ENCODE measurements at places on chromosomes 12 and 14.

GRCh38 chr14:43591776-43592175 is 915.3 kb downstream of the FSCB start:
- DNase-seq = no peak

- no peak for DNase-seq
These were observed 6.6 kb downstream of the E2F7 start for GRCh38 chr12:77058740-77059139.

DNA sequence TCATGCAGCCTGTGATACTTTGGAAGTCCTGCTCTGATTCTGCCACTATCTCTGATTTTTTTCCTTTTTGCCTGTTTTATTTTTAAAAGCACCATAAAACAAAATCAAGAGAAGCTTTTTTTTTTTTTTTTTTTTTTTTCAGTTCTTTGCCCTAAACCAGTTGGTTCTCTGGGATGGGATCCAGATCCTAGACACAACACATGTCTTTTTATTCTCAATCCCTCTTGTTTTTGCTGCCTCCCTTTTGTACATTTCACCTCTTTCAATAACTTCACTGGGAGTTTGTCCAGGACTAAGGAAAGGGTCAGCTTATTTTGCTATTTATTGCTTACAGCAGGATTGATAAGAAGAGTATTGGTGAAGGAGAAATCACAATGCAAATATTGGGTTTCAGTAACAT is 139.4 kb downstream of the GRIP1 start:
- DNase-seq = no peak

- DNase-seq = no peak
These were observed 15.8 kb upstream of the OAS2 start for GRCh38 chr12:112962561-112962960.

DNA sequence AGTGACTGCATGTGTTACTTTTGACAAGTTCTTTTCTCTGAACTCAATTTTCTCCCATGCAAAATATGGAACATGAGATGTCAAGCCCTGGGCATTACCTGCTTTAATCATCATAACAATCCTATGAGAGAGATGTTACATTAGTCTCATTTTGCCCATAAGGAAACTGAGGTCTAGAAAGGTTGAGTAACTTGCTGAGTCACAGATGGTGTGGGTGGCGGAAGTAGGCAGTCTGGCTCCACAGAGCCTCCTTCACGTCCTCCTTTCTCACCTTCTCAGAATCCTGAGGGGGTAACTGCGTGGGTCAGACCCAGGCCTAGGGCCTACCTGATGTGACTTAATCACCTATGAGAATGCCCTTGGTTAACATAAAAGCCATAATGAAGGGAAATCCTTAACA is 50.7 kb downstream of the TMTC1 start:
- DNase-seq = no peak

GRCh38 chr12:89840162-89840922 is 131.7 kb upstream of the ATP2B1 start:
- peak; percentile 6 for DNase-seq

DNA sequence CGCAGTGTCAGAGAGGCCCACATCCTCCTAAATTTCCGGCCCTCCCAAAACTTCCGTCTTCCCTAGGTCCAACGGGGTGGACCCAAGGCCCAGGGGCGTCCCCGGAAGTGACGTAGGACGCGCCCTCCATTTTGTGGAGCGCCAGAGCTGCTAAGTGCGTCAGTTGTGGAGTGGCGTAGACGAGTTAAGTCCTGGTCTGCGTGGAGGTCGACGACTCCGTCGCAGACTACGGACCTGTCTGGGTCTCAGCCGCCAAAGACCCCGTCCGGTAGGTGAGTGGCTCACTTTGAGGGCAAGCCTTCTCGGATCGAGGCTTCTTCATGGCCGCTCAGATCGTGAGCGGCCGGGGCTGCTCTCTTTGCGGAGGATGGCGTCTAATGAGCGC is at the start of gene SRSF5:
Gene SRSF5 (plus strand): TSS at position 159 of the 385 bp plus-strand sequence. CDS start 1,015 bp downstream, outside the sequence.
- DNase-seq = peak; percentile 97

DNA sequence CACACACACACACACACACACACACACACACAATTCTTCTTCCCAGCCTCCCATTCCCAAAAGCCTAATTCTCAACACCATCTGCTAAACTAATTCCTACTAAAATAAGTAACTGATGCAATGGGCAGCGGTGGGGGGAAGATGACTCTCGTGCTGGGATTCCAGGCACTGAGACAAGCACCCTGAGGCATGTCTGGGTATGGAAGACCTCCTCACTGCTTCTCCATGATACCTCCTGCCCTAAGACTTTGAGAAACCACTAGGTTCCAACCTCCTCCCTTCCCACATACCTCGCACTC is 789 bp upstream of the VWF start:
- no peak for DNase-seq

DNA sequence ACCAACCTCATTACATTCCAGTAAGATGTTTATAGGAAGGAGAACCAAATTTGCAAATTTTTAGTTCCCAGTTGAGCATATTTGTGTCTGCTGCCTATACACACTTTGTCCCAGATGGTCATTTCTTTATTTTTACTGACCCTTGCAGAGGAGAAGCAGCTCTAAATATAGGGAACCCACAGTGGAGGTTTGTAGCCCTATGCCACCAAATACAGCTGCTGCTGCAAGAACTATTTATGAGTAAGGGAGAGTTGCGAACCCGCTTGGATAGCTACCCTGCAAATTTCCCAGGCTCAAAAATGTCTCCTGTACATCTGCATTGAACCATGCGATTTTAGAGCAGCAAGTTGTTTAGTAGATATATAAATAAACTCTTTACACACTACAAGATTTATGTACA is 48.2 kb downstream of the NAV3 start:
- no peak for DNase-seq

GRCh38 chr12:121953695-121954094 is 35.3 kb downstream of the CFAP251 start:
- no peak for DNase-seq

DNA sequence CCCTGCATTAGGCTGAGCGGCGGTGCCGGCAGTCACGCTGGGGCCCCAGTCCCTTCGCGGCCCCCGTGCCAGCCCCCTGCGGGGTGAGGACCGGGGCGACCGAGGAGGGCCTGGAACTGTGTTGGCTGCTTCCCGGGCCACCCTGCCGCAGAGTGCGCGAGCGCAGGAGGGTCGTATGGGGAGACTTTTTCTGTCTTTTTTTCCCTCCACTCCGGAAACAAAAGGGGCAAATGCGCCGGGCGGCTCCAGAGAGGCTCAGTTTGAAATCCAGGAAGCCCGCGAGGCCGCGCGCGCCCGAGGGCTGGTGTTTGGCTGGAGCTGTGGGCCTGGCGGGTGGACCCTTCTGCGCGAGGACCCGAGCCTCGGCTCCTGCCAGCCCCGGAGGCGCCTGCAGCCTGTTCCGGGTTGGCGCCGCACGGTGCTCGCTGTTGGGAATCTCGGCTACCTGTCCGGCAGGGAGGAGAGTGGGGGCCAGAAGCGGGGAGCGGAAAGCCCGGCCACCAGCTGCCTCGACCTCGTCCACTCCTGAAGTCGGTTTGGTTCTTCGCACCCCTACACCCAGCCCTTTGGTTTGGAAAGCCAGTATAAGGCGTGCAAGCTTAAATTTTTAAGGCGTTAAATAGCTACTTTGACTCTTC is 638 bp downstream of the PLEKHG3 start:
- DNase-seq = no peak

GRCh38 chr12:67352682-67353081 is 83.5 kb downstream of the CAND1 start:
- DNase-seq = no peak

DNA sequence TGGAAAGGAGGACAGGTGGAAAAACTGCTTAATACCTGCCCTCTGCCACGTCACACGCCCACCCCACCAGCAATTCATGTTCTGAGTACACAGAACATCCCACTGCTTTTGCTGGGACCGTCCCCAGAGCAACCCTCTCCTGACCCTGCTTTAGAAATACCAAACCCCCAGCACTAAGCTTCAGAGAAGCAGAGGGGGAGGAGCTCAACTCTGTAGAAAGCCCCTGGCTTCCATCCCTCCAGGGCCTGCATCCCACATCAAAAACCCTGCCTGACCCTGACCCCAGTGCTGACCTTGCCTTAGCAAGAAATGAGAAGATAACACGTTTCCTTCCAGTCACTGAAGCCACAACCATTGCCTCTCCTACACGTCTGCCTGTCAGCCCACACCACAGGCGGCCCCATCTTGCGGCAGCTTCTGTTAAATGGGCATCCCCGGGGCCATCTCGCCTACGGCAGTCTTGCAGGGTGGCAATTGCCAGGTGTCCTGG is 19.7 kb downstream of the VDR start:
- DNase-seq = no peak

DNA sequence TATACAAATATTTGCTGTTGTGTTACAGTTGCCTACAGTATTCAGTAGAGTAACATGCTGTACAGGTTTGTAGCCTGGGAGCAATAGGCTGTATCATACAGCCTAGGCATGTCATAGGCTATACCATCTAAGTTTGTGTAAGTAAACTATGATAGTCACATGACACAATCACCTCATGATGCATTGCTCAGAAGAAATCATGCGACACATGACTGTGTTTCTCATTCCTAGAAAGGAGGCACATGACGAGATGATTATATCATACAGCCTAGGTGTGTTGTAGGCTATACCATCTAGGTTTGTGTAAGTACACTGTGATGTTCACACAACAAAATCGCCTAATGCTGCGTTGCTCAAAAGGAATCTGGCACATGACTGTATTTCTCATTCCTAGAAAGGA is 31.9 kb downstream of the NOPCHAP1 start:
- no peak for DNase-seq

GRCh38 chr12:130162267-130162666 is at the start of gene FZD10:
FZD10 (plus strand) TSS chr12:130162464; CDS start chr12:130162943, 479 bp downstream.
- DNase-seq = no peak

GRCh38 chr14:69378274-69378673 is 19.8 kb downstream of the ERH start:
- DNase-seq = no peak

DNA sequence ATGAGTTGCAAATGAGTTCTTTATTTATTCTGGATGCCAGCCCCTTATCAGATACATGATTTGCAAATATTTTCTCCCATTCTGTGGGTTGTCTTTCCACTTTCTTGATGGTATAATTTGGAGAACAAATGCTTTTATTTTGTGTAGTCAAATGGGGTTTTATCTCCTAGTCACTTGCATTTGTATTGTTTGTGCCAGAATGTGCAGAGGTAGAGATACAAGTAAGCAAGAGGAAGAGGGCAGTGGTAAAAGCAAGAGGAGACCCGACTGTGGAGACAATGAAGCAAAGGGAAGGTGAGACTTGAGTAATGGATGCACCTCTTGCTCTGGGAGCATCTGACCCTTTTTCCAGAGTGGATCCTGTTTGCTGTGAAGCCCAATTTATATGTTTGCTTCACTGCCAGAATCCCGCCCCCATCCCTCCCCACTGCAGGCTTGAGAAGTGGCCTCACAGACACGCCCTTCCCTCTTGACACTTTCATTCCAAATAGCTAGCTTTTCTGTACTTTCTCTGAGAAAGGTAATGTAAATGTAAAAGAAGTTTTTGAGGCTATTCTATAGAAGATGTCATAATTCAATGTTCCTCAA is 786 bp upstream of the PFKM start:
- DNase-seq = no peak

GRCh38 chr12:89353188-89353822 is 1.0 kb upstream of the DUSP6 start:
- peak; percentile 85 for DNase-seq

- peak; percentile 25 for DNase-seq
These were observed 462 bp downstream of the KNTC1 start for GRCh38 chr12:122527478-122527944.

GRCh38 chr14:50804181-50804721 is 26.7 kb downstream of the NIN start:
- DNase-seq = no peak

DNA sequence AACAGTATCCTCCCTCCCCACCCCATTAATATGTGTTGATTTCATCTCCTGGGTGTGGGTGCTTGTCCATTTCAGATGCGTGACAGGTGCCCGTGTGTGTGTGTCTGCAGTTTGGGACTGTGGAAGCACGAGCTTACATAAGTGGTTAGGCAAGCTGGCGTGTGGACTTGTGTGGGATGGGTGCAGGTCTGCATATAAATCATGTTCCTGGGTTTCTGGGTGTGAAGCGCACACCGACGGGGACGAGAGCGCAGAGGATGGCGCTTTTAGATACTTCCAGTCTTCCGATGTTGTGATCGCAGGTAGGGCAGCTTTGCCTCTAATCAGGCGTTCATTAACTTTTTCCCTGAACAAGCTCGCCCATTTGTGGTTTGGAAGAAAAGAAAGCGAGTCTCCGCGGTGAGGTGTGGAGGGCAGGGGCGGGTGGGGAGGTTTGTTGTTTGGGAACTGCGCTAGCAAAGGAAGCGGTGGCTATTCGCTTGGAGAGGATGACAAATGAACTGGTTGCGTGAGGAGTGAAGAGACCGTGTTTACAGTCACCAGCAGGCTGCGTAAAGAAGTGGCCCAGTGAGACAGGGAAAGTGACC is 865 bp downstream of the RGS6 start:
- peak; percentile 57 for DNase-seq

Measured in NCI-H345 (cell line).